ENCODE measurements at places on chromosomes 7 and 10.

- DNase-seq = no peak
Observed at GRCh38 chr10:71804077-71804476, 30.8 kb upstream of the VSIR start.

GRCh38 chr7:79308192-79308591, 145.3 kb downstream of the MAGI2 start:
- no peak for DNase-seq

GRCh38 chr10:130360826-130361311, 224.7 kb downstream of the GLRX3 start:
- DNase-seq = no peak

GRCh38 chr10:126001576-126001975, 105.2 kb downstream of the FANK1 start:
- DNase-seq = no peak

DNA sequence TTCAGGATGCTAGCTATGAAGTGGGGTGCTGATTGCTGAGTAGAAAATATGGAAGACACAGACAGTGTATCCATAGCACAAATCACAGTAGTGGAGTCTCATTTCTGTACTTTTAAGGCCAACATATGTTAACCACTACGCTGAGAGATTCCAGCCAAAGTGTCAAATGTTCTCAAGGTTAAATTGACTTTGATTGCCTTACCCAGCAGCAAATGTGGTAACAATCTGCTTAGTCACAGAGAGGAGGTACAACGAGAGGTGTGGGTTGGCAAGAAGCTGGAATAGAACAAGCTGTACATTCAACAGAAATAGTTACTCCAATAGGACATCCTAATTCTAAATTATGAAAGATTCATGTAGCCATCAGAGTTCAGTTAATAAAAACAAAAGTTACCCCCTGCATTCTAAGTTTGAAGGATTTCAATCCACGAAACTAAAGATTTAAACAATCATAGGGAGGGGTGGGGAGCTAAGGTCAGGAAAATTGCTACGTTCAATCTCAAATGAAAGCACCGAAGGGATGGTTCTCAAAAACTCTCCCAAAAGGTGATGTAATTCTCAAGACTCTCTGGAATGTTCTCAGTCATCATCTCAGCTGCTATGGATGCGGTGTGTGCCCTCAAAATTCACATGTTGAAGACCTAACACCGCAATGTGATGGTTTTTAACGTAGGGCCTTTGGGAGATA, 137.0 kb downstream of the ETV1 start:
- no peak for DNase-seq

- DNase-seq = no peak
Observed at GRCh38 chr10:51469686-51470085, 229.7 kb downstream of the CSTF2T start.

- no peak for DNase-seq
Observed at GRCh38 chr10:82462910-82463551, 588.0 kb downstream of the NRG3 start.

GRCh38 chr7:128120116-128120515, 88.9 kb upstream of the LRRC4 start:
- no peak for DNase-seq

GRCh38 chr7:82106201-82106600, 336.4 kb upstream of the HGF start:
- DNase-seq = no peak

GRCh38 chr10:30573721-30574431, 55.7 kb downstream of the LYZL2 start:
- no peak for DNase-seq

DNA sequence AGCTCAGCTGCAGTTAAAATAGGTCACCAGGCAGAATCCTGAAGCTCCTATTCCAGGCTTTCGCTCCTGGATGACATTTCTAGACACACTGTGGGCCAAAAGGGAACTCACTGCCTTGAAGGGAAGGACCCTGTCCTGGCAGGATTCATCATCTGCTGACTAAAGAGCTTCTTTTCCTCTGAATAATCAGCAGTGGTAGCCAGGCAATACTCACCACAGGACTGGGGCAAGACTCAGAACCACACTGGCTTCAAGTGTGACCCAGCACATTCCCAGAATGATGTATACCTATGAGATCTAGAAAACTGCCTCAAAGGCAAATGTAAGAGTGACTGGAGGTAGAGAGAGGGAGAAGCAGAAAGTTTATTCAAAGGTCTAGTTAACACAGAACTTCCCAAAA, 29.5 kb upstream of the EBF3 start:
- DNase-seq = no peak

DNA sequence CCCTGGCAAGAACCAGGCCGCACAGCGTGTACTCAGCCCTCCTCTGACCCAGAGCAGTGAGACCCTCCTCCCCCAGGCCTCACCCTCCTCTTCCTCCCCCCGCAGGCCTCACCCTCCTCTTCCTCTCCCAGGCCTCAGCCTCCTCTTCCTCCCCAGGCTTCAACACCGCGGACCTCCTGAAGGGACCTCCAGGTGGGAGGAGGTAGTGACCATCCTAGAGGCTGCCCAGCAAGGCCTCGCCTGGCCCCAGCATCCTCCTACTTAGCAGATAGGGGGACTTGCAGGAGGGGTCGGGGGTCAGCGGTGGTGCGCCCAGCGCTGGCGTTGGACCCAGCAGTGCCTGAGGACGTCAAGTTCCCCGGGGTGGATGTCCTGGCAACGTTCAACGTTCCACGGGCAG, 270.8 kb downstream of the ELFN1 start:
- DNase-seq = no peak

DNA sequence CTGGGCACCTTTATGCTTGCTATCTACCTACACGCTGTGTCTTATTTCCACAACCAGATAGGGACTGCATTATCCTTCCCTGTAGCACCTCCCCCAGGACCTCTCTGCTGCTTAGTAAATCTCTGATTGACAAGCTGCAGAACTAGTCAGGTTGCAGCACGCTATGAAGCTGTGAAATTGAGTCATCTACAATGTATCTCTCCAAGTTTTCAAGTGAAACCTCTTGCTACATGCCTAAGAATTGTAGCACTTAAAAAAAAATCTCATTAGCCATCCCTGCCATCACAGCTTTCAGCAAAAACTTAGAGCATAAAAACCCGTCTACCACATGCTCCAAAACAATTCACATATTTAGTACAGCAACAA, 69.7 kb upstream of the FGFR2 start:
- DNase-seq = no peak

DNA sequence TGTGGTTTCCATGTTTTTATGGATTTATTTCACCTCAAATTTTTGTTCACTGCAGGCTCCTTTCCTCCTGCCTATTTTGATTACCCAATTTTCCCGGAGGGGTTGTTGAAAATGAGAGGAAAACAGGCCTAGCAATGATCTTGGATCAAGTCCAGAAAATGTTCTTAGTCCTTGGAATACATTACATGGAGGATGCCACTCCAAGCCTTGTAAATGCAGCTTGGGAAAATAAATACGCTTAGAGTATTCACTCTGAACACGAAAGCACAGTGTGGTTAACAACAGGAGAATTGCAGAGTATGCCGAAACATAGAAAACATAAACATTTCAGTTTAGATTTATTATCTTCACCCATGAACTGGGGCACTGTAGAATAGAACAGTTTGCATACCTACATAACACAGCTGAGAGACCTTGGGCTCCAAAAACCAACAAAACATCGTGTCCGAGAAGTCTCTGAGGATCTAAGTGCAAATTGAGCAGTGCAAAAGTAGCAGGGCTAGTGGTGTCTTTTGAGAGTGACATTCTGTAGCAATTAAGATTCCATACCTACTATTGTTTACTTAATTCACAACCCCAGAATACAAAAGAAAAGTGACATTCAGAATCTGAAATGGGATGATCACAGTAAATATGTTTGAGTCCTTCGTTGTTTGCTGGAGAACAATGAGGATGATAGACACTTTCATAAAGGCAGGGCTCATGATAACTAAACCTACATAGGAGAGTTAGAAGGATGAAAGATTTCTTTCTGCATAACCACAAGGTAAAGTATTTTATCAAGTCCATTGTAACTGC, 7.6 kb upstream of the CD36 start:
- DNase-seq = no peak

DNA sequence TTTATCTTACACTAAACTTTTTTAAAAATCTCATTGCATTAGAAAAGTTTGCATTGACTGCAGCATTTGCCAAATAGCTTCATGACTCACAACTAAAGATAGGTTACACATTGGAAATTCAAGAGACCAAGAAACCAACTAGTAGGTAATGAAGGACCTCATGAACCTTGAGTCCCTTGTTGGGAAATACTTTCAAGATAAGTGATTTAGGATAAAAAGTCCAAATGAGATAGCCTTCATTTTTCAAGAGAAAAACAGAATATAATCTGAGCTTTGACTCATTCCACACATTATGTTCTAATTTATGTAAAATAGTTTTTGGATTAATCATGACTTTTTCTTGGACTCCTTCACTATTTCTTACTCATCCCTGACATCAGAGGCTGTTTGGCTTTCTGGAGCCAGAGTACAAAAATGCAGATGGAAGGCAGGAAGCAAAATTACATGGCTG, 13.1 kb upstream of the LIPF start:
- DNase-seq = peak; percentile 58

- no peak for DNase-seq
Observed at GRCh38 chr10:49844775-49845595, 82.9 kb upstream of the OGDHL start.

GRCh38 chr7:42883950-42884349, 27.9 kb downstream of the C7orf25 start:
- DNase-seq = no peak

- DNase-seq = no peak
Observed at GRCh38 chr7:31044529-31044928, 7.6 kb upstream of the ADCYAP1R1 start.

Measured in AG09319 (cell line).